ENCODE measurements at places on chromosomes 1 and 21. TPM values are rescaled to one million over a fixed set of nuclear protein-coding genes. Genes with fewer than 3 reads are reported as not detected.

The LGR6 gene
- total RNA-seq = not detected

The MMEL1 gene
- not detected for total RNA-seq

The NEXN gene
- total RNA-seq = 21.7 TPM

The CYP4A22 gene
- 1.1 TPM for total RNA-seq

The TFF2 gene
- total RNA-seq = not detected

The CSRP1 gene
- total RNA-seq = 125 TPM

The ASB17 gene
- total RNA-seq = not detected

The MATN1 gene
- not detected for total RNA-seq

The VWA5B1 gene
- total RNA-seq = not detected

The BCL2L15 gene
- 0.38 TPM for total RNA-seq

The KRTAP19-8 gene
- total RNA-seq = not detected

The A3GALT2 gene
- total RNA-seq = not detected

Measured in subcutaneous adipose tissue (tissue), 4 donors.